ENCODE measurements at places on chromosomes 1 and 21.

DNA sequence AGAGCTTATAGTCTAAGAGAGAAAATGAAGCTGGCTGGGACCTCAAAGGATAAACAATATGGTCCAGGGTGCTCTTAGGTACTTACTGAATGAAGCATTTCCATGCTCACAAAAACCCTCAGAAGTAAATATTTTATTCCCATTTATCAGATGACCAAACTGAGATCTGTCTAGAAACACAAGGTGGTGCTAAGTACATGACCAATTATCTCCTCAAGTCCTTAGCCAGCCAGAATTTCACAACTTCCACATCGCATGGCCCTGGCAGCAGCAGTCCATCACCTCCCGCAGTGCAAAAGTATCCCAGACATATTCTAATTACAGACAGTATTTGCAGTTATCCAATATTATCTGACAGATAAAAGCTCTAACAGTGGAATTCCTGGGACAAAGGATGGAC lies 321.7 kb upstream of the PROX1 start:
- DNase-seq = no peak

DNA sequence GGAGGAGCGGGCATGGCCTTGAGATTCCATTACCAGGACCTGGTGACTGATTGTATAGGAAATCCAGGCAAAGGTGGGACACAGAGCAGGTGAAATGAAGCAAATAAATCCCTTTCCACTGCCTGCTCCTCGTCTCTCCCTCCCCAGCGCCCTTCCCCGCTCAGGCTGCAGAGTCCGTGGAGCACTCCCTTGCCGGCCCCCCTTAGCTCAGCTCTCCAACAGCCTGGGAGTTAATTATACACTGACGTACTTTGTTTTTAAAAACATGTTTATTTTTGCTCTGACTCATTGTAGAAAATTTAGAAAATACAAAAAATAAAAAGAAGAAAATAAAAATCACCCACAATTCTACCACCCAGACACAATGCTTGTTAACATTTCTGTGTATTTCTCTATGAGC lies 61.7 kb downstream of the LGR6 start:
- DNase-seq = no peak

DNA sequence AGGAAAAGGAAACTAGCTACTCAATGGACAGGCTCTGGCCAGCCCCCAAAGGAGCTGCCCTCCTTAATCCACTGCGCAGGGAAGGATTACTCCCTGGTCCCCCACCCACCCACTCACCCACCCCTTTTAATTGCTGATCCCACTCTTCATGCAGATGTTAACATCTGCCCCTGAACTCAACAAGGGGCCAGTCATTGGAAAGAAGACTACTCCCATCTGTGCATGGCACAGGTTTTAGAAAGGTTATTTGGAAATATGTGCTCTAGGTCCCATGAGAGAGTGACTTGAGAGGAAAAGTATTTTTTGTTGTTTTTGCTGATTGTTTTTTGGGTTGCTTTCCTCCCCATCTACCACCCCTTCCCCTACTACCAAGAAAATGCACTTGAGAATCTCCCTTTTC lies 94.4 kb upstream of the FGGY start:
- no peak for DNase-seq

- peak; percentile 39 for DNase-seq
Observed at GRCh38 chr1:70487910-70488665, 77.0 kb downstream of the CTH start.

- DNase-seq = no peak
Observed at GRCh38 chr1:169647512-169647911, 17.6 kb upstream of the SELP start.

GRCh38 chr1:176961678-176962077 lies 202.8 kb downstream of the ASTN1 start:
- DNase-seq = no peak

GRCh38 chr21:46154155-46154954 lies 1.0 kb downstream of the FTCD start:
- no peak for DNase-seq

DNA sequence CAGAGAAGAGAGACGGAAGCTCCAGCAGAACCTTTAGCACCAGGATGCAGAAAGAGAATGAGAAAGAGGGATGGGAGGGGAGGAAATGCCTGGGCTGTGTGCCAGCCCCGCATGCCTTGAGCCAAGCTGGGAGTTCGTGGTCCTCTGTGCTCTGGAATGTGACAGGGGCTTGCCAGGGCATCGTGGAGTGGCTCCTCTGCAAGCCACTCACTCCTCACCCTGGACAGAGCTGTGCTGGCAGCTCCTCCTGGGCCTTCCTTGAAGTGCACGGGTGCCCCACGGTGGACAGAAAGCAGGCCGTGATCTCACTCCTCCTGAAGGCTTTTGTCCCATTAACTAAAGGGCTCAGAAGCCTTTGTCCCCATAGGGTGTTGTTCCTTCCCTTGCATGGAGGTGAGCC lies 34.8 kb upstream of the PRELP start:
- DNase-seq = no peak

DNA sequence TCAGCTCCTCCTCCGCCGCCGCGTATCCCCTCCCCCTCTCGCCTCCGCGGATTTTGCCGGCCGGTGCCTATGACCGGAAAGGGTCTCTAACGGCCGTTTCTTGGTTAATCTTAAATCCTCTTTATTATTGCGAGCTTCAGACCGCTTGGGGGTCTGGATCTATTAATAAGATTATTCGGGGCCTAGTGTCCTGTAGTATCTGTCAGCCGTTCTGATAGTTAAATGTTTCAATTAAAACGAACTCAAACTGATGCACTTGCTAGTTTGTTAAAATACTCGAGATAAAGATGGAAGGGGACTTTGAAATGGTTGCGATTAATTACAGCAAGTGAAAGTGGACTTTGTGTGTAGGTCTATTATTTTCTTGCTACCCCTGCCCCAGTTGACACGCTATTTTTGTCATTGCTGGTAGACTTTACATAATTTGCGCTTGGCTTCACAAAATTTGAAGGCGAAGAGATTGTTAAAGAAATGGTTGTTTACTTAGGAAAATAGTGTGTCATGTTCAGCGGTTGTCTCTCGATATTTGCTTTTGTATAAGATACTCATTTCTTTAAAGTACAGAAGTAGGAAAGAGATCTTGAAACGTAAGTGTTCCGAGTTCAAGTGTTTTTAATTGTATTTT lies 779 bp downstream of the SON start:
- no peak for DNase-seq

GRCh38 chr1:70084314-70084915 lies 121.0 kb downstream of the LRRC40 start:
- DNase-seq = no peak

GRCh38 chr1:230696722-230697437 lies 17.0 kb downstream of the AGT start:
- no peak for DNase-seq

DNA sequence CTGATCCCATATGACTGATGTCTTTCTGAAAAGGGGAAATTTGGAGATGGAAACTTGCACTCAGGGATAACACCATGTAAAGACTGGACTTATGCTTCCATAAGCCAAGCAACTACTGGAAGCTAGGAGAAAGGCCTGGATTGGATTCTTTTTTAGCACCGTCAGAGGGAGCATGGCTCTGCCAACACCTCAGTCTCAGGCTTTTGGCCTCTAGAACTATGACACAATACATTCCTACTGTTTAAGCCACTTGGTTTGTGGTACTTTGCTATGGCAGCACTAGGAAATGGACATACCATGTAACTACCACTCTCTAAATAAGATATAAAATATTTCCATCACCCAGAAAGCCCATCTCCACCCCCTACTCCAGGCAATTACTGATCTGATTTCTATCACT lies 139.7 kb downstream of the CYYR1 start:
- no peak for DNase-seq

- DNase-seq = no peak
Observed at GRCh38 chr1:227947386-227947675, 401 bp downstream of the WNT9A start.

GRCh38 chr1:110310300-110310699 lies 28.9 kb upstream of the RBM15 start:
- DNase-seq = no peak

GRCh38 chr1:50783286-50783685 lies 176.8 kb downstream of the FAF1 start:
- no peak for DNase-seq

DNA sequence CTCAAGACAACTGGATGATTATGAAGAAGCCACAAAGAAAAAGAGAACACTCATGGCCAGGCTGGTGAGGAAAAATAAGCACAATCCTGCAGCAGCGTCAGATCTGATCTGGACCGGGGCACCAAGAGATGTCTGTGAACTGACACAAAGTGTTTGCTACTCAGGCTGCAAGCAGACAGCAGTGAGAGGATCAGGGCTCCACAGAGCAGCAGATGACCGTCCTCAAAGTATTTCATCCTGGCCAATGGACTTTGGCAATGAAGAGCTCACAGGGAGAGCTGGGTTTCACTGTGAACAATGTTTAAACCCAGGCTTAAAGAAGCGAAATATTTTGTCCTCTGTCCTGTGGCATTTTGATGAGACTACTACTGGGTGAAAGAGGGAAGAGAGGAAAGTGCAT lies 299.2 kb downstream of the GPATCH2 start:
- DNase-seq = no peak

DNA sequence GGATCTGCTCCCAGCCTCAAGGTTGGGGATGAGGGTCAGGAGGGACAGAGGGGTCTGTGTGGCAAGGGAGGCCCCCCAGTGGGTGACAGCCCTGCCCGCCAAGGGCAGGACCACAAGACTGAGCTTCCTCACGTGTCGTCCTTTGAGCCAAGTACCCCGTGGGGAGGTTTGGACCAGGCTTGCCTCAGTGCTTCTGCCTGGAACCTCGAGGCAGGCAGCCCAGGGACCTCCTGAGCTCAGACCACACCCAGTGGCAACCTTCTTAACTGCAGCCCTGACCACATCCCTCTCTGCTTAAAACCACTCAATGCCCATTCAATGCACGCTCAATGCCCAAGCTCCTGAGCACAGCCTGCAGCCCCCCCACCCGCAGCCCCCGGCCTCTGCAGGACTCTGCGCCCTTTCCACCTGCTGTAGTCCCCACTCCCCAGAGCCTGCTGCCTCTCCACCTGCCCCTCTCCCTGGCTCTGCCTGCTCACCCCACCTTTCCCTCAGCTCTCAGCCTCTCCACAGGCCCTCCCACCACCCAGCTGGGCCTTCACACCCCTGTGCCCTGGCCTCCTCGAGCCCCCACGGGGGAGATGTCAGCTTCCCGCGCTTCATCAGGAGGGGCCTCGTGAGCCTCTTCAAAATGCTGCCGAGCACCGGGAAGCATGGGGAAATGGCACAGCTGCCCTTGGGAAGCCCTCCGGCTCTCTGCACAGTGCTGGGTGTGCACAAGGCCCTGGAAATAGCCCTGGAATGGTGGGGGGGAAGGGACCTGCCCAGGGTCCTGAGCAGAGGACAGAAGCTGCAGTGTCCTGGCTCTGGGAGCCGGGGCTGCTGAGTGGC lies 129.3 kb upstream of the VAMP3 start:
- no peak for DNase-seq

- DNase-seq = no peak
Observed at GRCh38 chr1:228923973-228924686, 188.9 kb downstream of the RHOU start.

GRCh38 chr1:197685785-197686184 lies 89.5 kb downstream of the DENND1B start:
- DNase-seq = no peak

GRCh38 chr1:26616881-26617280 lies 78.9 kb upstream of the ARID1A start:
- no peak for DNase-seq

GRCh38 chr1:198416296-198416695 lies 124.2 kb downstream of the ATP6V1G3 start:
- no peak for DNase-seq

- no peak for DNase-seq
Observed at GRCh38 chr1:16372535-16373285, 5.7 kb downstream of the SZRD1 start.

- DNase-seq = no peak
Observed at GRCh38 chr1:46131712-46132528, 509 bp downstream of the PIK3R3 start.

DNA sequence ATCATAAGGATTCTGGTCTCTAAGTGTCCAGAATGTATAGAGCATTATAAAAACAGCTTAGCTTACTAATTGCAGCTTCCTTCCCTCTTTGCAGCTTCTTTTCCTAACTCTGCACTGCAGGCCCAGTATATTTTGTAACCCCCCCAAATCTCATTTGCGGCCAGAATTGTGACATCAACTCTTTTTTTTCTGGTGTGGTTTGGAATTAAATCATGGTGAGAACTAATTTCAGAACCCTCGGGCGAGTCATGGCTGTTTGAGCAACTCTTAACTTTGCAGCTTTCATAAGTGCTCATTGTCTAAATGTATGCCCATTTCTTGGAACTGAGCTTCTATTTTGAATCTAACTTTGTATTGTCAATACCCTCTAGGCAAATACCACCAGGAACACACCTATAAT lies 187.4 kb downstream of the CYYR1 start:
- no peak for DNase-seq

GRCh38 chr1:69662321-69662720 lies 94.6 kb downstream of the LRRC7 start:
- no peak for DNase-seq

- no peak for DNase-seq
Observed at GRCh38 chr21:39645331-39645730, 32.6 kb downstream of the B3GALT5 start.

DNA sequence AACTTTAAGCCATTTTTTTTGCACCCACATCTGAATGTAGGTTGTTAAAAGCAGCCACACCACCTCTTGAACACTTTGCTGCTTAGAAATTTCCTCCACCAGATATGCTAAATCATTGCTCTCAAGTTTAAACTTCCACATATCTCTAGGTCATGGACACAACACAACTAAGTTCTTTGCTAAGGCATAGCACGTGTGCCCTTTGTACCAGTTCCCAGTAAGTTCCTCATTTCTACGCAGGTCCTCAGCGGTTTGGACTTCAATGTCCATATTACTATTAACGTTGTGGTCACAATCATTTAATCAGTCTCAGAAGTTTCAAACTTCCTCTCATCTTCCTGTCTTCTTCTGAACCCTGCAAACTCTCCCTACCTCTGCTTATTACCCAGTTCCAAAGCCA lies 661.6 kb upstream of the PKN2 start:
- DNase-seq = peak; percentile 4

GRCh38 chr1:155044812-155045657 lies 6.1 kb upstream of the ADAM15 start:
- peak; percentile 87 for DNase-seq

- DNase-seq = no peak
Observed at GRCh38 chr1:45573231-45573804, 10.5 kb upstream of the NASP start.

DNA sequence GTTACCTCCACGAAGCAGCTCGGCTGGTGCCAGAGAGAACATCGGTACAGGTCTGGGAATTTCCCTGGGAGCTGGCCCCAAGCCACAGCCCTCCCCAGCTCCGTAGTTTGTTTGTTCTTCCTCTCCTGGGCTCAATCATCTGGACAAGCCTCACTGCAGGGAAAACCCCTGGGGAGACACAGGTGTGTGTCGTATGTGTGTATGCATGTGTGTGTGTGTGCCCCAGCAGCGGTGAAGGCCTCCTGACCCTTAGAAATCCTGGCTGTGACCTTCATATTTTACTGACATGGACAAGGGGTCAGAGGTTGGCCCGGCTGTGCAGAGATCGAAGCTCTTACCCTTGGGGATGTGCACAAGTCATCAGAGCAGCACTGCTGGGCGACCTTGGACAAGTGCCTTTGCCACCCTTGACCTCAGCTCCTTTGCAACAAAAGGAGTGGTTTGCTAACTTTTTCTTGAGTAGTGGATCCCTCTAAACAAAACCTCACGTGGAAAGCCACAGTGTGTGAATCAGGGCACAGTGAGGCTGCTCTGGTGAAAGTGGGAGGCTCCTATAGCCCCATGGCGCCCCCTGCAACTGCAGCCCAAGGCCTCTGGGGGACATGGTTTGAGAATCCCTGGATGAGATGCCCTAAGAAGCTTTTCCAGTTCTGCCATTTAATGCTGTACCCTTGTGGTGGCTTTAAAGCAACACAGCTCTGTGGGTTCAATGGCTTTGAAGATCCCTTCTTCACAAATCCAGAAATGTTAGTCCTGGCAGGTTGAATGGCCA lies 12.3 kb upstream of the IL22RA1 start:
- no peak for DNase-seq

Data from hematopoietic multipotent progenitor cell (in vitro differentiated cells).